ENCODE measurements at places on chromosomes 1 and 21.

DNA sequence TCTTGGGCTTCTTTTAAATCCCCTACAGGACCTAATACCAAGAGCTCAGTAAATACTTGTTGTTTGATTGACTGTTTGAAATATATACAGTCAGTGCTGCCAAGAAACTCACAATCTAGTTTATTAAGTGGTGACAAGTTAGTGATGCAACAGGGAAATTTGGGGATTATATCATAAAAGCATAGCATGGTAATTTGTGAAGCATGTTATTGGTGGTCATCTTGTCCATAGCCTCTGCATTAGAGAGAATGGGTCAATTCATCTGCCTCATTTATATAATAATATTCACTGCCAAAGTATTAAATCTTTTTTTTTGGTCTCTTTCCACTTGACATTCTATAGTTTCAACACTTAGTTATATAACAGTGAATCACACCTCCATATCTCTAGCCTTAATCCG lies 138.2 kb upstream of the SPAG17 start:
- no peak for DNase-seq

DNA sequence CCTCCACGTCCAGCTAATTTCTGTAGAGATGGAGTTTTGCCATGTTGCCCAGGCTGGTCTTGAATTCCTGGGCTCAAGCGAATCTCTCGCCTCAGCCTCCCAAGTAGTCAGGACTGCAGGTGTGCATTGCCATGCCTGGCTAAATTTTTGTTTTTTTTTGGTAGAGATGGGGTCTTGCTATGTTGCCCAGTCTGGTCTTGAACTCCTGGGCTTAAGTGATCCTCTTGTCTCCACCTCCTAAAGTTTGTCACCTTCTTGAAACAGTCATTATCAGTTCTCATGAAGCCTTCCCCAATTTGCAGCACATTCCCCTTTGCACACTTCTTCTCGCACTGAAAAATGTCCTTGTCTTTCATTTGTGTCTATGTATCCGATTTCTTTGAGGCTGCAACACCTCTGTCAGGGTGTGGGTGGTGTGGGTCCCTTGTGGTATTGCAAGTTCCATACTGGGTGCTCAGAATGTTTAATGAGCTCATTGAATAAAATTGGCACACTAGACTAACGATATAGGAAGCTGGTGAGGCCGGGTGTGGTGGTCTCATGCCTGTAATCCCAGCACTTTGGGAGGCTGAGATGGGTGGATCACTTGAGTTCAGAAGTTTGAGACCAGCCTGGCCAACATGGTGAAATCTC lies 2.9 kb upstream of the CORT start:
- no peak for DNase-seq

DNA sequence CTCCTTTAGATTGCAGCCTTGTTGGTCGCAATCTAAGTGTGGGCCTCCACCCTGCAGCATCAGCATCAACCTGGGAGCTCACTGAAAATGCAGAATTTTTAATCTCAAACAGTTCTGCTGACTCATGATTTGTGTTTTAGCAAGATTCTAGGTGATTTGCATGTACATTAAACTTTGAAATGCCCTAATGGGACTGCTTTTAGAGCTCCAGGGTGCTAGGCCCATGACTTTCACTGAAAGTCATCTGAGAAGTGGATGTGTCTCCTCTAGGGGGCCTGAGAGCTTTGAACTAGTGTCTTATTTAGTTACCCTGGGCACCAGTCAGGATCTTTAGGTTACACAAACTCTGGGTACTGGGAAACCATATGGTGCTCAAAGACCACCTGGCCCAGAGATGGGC lies 9.0 kb downstream of the TRIM67 start:
- DNase-seq: no peak

DNA sequence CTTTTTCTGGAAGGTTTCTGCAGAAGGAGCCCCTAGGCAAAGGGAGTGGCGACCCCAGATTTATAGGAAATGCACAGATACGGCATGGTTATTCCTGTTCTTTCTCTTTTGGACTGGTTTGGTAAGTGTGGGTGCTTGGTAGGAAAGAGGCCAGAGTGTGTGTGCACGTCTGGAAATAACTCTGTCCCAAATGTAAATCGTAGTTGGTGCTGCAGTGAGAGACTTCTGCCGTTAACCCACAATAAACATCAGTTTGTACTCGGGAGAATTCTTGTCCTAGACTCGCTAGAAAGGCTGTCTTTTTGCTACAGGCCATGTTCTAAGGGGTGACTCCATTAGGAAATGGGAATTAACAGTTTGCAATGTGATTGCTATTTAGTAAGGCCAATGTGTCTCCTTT lies 779 bp downstream of the SLC44A3 start:
- no peak for DNase-seq

- no peak for DNase-seq
Observed at GRCh38 chr1:235720544-235720943, 71.0 kb upstream of the GNG4 start.

GRCh38 chr1:7010534-7011200 lies 225.4 kb downstream of the CAMTA1 start:
- no peak for DNase-seq

- no peak for DNase-seq
Observed at GRCh38 chr1:81805537-81806431, 5.0 kb downstream of the ADGRL2 start.

- DNase-seq: no peak
Observed at GRCh38 chr1:42096554-42096953, 56.7 kb upstream of the GUCA2B start.

Data from HTR-8/SVneo (cell line).